Activated CD4-positive, alpha-beta T cell treated with anti-CD3 and anti-CD28 coated beads, Interleukin-2, Interleukin-4, amounts not matched to agents 100 ng/mL and 50 ng/mL, durations not matched to agents 16 hours and 8 hours (primary cell): ENCODE measurements at places on chromosomes 4 and X.
A peak's percentile ranks its signal among the peaks of the same experiment; 100 is the strongest.

DNA sequence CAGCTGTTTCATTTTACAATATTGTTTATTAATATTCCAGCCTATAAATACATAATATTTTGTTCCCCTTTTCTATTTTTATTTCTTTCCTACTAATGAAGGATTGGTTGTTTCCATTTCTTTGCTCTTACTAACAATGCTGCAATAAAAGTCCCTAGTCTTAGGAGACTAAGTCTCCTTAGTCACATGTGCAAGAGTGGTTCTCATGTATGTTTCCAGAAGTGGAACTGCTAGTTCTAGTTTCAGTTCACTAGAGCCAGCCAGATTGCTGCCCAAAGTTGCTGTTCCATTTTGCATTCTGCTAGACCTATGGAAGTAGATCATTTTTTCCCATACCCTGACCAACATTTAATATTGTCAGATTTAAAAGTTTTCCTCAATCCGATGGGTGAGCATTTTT lies 44.3 kb downstream of the CNGA1 start:
- no peak for DNase-seq

DNA sequence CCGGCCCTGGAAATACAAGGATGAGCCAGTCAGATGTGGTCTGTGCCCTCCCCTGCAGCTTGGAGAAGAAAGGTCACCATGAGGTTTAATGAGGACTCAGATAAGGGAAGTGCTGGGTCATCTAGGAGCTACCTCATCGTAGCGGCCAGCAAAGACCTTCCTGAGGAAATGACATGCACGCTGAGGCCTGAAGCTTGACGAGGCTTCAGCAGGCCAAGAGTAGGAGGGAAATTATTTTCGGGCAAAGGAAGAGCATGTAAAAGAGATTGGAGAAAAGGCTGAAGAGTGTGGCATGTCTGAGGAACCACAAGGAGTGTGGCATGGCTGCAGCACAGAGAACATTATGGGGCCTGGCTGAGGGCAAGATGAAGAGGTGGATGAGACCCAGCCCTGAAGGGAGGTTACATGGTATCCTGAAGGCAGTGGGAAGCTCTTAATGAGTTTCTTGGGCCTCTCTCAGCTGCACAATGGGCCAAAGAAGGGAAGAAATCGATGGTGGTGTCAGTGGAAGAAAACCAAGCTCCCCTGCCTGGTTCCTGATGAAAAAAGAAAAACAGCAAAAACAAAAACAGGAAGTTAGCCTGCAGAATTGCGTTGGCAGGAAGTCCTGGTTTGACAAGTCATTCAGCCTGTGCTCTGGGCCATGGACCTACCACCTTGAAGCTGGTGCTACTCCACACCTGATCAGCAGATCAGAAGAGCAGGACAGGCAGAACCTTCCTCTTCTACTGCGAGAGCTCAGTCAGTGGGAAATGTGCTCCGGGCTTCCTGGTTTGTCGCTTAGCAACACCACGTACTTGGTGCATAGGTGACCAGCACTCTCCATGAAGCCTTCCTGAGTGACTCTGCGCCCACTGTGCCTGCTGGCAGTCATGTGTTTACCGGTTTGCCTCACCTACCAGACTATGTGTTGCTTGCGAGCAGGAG lies 134.5 kb upstream of the KLF3 start:
- DNase-seq: peak; percentile 72

GRCh38 chr4:74890341-74890740 lies 42.6 kb upstream of the PARM1 start:
- DNase-seq: no peak

DNA sequence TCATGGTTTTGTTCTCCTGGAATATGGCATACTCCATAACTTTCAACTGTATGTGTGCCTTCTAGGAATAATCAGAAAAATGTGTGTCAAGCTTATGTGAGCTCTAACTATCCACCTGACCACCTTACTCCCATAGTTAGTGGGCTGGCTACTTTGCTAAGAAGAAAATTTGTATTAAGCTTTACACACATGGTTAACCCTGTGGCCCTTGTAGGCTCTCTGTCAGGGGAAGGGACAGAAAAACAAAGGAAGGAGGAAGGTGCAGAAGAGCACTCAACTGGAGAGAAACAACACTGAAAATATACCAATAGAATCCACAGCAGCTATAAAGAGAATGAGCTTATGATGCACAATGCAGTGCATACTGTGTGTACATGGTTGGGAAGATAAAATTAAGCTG lies 84.6 kb downstream of the PPP3CA start:
- no peak for DNase-seq

GRCh38 chr4:38891051-38891983 lies 23.7 kb downstream of the FAM114A1 start:
- no peak for DNase-seq

- no peak for DNase-seq
These were observed 25.9 kb downstream of the MGAT4D start for GRCh38 chr4:140472156-140472555.

DNA sequence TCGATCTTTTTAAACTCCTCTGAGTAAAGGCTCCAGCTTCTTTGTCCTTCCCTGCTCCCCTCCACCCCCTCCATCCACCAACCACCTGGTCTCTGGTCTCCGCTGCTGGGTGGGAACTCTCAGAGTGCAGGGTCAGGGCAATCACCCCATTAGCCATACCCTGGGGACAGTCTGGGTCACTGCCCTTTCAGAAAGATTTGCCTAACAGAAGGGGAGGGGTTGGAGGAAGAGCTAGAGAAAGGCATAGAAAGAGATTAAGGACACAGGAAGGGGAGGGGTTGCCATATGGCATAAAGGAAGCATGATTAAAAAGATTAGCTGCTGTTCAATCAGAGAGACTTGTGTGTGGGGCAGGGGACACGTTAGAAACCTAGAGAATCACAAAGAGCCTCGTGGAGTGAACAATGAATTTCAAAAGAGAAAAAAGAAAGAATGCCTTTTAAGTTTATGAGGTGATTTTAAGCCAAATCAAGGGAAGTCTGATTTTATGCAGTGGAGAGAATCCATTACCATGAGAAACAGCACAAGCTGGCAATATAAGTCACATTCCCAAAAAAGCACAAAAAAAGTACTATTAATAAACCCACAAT lies 115.5 kb upstream of the ACSL4 start:
- DNase-seq: no peak

- DNase-seq: no peak
These were observed 407.3 kb downstream of the DCAF12L2 start for GRCh38 chrX:125758819-125759218.

GRCh38 chrX:119516157-119516702 lies 48.0 kb downstream of the SLC25A5 start:
- peak; percentile 72 for DNase-seq

DNA sequence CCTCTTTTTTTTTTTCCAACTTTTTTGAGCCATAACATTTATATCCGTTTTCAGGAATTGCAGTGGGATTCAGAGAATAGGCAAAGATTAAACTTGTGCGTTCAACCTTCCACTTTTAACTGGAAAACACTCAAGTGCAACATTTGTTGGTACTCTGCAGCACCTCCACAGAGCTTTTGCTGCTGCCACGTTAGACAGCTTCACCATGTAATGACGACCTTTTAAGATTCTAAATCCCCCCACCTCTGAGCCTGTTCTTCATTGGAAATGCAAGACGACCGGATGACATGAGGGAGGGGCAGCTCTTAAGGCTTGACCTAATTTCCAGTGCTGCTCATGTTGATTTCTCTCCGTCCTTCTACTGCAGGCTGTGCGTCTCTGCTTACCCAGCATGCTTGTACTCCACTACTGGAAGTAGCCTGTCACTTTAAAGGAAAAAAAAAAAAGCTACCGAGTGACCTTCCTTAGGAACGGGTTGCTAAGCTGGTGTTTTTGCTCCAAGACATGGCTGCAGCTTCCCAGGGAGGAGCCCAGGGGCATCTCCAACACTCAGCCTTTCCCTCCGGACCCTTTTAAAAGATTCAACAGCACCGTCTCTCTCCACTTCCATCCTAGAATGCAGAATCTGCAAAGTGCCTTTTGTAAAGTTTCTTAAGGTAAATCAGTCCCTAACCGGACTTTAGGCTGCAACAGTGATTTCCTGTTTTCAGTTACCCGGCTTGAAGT lies at the start of gene CC2D2A:
Gene CC2D2A (plus strand): TSS at position 481 of the 726 bp plus-strand sequence. CDS start 6,051 bp downstream, outside the sequence.
- DNase-seq: no peak

GRCh38 chr4:120765260-120765680 lies 157.3 kb downstream of the PRDM5 start:
- DNase-seq: no peak

DNA sequence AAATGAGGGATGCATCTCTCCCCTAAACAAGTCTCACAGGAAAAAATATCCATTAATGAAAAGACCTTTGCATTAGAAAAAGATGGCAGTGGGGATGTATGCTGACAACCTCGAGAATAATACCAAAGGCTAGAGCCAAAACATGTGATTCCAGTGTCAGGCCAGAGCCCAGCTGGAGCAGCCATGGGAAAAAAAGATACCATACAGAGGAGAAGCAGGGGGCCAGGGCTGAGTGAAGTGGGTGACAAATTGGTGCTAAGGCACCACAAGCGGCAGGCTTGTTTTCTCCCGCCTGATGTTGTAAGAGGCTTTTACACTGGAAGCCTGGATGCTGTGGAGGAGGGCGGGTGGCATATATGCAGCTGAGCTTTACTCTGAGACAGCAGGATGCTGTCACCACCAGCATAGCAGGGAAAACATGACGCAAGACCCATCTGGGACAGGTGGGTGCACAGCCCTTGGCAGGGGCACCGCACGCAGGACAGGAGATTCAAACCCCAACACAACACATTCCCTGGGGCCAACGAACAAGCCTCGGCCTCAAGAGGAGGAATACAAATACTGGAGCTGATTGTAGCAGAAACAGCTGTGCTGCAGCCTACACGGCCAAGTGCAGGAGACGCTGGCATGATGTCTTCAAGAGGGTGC lies 91.9 kb downstream of the TSPAN5 start:
- DNase-seq: no peak
